ENCODE measurements at places on chromosomes 2 and 18.

GRCh38 chr2:148739454-148740105, 95.0 kb downstream of the EPC2 start:
- DNase-seq = no peak

- DNase-seq = no peak
These were observed 14.6 kb upstream of the MEP1B start for GRCh38 chr18:32175265-32175664.

DNA sequence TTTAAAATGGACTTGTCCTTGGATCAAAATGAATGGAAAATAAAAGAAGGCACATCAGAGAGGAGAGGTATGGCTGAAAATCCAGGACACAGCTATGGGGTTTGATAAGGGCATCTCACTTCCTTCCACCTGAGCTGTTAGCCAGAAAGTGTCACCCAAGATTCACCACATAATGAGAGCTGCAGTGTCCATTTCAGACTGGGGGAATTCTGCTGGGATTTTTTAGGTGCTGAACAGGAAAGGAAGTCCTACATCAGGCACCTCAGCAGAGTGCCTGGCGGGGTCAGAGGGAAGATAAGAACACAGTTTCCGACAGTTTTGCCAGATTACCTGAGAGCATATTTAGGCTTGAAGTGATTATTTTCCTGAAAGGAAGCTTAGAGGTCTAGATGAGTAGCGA, 187.6 kb upstream of the HNMT start:
- no peak for DNase-seq

DNA sequence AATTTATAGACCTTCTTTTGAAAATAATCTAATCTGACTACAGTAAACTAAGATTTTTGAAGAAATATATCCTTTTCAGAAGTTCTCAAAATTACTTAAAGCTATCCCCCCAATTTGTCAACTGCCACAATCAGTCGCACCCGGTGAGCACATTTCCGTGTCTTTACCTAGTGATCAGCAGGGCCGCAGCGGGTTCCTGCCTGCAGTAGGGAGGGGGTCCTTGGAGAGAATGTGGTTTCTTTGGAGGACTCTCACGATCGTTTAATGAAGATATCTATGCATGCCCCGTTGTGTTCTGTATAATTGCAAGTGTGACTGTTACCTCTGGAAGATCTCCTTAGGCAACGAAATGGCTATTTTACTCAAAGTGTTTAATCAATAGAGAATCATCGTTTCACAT, 251.9 kb upstream of the RAB12 start:
- DNase-seq = no peak

- no peak for DNase-seq
These were observed 183.5 kb upstream of the OSR1 start for GRCh38 chr2:19541884-19542283.

DNA sequence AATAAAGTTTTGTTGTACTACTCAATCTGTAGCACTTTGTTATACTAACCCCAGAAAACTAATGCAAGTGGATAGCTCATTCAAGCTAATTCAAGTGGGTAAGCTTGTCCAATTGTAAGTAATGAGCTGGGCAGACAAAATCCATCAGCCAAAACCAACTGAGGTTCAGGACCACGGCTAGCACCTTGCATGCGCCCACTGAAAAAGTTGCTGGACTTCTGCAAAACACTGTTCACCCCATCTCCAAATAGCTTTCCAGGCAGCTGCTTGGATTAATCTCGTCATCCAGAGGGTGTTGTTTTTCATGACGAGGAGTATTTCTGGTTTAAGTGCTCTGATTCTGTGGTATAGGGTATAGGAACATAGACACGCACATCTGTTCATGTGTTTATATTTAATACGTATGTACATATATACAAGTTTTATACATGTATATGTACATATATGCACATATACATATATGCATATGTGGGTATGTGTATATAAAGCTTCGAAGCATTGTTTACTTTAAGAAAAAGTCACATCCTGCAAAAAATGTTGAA, 307.5 kb downstream of the GALR1 start:
- no peak for DNase-seq

GRCh38 chr2:218482651-218483050, 63.7 kb downstream of the VIL1 start:
- no peak for DNase-seq

GRCh38 chr2:54586494-54586893, 130.4 kb downstream of the SPTBN1 start:
- no peak for DNase-seq

DNA sequence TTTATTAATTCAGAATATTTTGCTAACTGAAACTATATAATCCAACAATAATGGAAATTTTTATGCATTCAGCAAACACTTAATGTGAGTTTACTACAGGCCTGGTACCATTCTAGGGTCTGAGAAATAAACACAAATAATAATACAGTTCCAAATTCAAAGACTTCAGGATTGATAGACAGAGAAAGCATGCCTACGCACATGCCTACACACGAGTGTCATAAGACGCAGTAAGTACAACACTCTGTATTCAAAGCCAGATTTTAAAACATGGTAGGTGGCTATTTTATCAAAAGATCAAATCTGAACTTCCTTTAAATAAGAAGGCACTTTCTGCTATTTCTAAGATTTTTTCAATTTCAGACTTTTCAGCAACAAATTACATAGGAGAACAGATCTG, 346.9 kb downstream of the NCKAP5 start:
- DNase-seq = no peak

GRCh38 chr2:66569321-66569851, 134.5 kb downstream of the MEIS1 start:
- no peak for DNase-seq

- DNase-seq = no peak
These were observed 5.6 kb downstream of the LAMA3 start for GRCh38 chr18:23694637-23695430.

- no peak for DNase-seq
These were observed 4.9 kb downstream of the CYB5A start for GRCh38 chr18:74286856-74287255.

DNA sequence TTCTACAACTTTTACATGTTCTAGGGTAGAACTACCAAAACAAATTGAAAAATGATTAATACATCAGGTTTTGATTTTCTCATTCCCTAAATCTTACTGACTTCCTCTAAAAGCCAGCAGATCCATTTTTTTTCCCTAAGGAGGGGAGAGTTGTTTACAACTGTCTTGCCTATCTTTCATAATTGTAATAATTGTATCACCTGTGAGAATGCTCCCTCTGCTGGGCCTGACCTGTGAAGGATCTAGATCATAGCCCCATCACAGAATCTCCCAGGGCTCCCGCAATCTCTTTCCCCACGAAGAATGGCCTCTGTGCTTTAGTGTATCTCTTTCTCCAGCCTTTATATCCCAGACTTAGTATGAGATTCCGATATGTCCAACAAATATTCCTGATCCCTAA, 9.1 kb downstream of the LOXL3 start:
- no peak for DNase-seq

GRCh38 chr18:53771664-53772063, 452.8 kb downstream of the MBD2 start:
- no peak for DNase-seq

GRCh38 chr2:207749873-207750272, 19.8 kb downstream of the FZD5 start:
- DNase-seq = no peak

DNA sequence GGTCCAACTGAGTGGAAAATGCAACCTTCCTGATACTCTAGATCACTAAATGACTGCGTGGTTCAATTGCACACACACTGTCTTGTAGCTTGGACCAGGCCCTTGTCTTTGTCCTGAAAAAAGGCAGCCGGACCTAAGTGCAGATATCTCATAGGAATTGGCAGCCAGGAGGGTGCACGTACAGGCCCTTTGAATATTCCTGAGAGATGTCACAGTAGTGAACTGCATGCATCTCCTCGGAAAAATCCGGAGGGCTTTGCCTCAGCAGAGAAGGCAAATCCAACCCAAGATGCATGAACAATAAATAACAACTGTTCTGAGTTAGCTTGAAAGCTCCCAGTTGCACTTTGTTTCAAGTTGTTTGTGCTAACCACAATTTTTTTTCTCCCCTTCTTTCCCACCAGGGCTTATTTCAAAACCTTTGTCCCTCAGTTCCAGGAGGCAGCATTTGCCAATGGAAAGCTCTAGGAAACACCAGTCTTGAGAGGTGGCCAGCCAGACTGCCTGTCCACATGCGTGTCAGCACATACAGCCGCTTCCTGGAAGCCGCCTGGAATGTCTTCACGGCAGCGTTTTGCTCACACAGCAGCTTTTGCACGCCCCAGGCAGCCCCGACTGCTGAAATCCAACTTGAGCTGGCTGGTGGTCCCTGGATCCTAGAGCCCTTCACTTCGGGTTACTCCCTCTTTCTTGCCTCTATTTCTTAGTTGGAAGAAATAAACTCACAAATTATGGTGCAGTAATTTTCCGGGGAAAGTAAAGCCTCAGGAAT, 54.4 kb upstream of the FOSL2 start:
- DNase-seq = no peak

DNA sequence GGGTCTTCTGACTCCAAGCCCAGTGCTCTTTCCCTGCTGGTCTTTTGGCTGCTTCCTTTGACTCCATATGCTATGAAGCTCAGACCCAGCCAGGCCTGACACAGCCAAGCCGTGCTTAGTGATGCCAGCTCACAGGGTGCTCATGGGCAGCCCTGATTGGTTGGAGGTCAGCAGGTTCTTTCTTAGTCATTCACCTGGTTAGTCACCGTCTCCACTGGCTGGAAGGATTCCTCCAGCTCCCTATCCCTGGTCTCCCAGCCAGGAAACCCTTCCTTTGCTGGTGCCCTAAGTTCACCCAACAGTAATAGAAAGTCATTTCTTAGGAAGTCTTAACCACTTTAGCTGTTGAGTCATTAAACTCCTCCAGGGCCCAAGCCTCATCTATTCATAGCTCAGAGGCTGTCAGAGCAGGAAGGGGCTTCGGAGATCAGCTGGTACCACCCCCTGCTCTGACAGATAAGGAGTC, 3.9 kb downstream of the KCNK3 start:
- DNase-seq = no peak

DNA sequence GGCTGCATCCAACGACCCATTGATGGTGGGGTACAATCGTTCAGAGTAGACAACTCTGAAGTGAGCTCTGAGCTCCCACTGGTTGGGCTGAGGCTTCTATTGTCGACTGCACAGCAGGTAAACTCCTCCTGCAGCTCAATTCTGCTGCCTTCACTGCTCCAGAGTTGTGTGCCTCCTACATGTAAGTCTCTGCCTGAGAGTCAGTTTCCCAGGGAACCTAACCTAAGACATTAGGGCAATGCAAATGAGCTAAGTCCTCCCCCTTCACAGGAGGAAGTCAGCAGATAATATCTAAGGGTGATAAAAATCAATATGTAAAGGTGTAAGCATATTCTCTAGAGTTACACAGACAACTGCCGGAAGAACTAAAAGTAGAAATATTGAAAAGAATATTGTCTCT, 22.5 kb upstream of the ACYP2 start:
- DNase-seq = no peak

DNA sequence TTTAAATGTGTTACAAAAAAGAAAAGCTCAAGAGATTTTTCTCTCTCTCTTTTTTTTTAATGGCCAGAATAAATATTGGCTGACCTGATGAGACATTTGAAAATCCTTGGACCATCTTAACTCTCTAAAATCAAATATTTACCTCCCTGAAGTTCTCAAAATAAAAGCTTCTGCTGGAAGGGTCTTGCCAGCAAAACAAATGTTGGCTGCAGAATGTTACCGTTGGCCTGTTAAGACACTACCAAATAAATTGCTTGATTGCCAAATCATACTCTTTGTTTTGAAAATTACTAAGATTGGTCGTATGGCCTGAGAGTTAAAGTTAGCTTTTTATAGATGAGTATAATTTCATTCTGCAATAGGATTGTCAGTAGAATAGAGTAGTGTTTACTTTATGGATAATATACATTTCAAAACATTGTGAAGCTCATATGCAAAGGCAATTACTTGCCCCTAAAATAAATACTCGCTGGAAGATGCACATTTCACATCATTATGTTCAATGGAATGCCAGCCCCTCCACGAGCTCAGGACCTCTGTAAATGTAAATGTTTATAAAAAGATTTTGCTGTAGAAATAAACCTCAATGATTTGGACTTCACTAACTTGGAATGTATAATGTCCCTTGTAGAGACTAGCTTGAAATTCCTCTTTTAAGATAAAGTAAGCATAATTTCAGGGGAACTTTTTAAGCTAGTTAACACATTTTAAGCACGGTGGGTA, 193.4 kb downstream of the SOX11 start:
- no peak for DNase-seq

DNA sequence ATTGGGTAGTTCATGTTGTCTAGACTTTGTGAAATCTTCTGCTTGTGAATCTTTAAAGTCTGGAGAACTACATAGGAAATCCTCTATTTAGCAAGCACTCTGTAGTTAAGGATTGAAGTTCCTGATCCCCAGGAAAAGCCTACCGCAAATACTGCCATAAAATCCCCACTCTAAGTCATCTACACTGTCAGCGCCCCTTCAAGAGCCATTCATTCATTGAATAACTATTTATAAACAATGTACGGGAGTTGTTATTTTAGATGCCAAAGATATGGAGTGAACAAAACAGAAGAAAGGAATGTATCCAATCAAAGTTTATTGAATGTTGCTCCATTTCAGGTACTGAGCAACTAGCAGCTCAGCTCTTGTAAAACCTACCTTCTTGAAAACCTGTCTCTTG, 36.5 kb upstream of the SLC39A10 start:
- DNase-seq = no peak

DNA sequence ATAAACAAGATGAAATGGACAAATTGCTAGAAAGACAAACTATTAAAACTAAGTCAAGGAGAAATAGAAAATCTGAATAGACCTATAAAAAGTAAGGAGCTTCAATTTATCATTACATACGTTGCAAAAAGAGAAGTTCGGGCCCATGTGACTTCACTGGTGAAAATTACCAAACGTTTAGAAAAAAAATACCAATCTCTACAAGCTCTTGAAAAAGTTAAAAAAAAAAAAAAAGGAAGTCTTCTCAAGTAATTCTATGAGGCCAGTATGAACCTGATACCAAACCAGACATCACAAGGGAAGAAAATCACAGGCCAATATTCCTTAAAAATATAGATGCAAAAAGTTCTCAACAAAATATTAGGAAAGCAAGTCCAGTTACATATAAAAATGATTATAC, 20.2 kb upstream of the ACVR2A start:
- no peak for DNase-seq

DNA sequence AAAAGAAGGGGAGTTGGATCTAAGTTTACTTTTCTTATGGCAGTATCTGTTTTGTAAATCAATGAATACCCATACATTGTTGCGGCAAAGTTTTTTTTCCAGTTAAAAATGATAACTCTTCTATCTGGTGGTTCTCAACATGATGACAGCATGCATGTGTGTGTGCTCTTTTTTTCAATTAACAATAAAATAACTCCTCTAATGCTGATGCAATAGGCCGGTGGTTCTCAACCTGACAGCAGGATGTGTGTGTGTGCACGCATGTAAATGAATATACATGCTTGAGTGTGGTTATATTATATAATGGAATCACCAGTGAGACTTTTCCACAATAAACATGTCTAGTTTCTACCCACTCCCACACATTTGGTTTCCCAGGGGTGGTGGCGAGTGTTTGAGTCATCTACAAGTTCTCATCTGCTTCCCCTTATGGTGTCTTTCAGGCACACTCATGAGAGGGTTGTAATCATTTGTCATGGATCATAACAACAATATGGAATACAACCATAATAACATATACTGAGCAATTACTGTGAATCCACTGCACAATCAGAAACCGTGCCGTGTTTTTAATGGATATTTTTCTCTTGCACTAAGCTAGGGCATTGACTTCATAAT, 31.2 kb downstream of the PARD3B start:
- no peak for DNase-seq
